ENCODE measurements at places on chromosomes 12 and 14. TPM values are rescaled to one million over a fixed set of nuclear protein-coding genes. Genes with fewer than 3 reads are reported as not detected.

The TTC5 gene
- total RNA-seq, result 15.5 TPM

The OTOGL gene
- total RNA-seq, result not detected

The GUCY2C gene
- total RNA-seq, result not detected

The WNT1 gene
- total RNA-seq, result 0.09 TPM

The CCDC177 gene
- total RNA-seq, result 0.03 TPM

The CLBA1 gene
- 18.0 TPM for total RNA-seq

The SLC38A6 gene
- total RNA-seq, result 18.0 TPM

The MIP gene
- not detected for total RNA-seq

The SRGAP1 gene
- 12.2 TPM for total RNA-seq

The CD4 gene
- not detected for total RNA-seq

The B4GALNT3 gene
- 0.54 TPM for total RNA-seq

The RPS6KA5 gene
- total RNA-seq, result 6.6 TPM

The FAM161B gene
- 1.7 TPM for total RNA-seq

The LRRK2 gene
- 1.5 TPM for total RNA-seq

All from A549 treated with AZD2906 at 1 μM for 4 hours (cell line).